ENCODE measurements at places on chromosomes 5 and 9.

DNA sequence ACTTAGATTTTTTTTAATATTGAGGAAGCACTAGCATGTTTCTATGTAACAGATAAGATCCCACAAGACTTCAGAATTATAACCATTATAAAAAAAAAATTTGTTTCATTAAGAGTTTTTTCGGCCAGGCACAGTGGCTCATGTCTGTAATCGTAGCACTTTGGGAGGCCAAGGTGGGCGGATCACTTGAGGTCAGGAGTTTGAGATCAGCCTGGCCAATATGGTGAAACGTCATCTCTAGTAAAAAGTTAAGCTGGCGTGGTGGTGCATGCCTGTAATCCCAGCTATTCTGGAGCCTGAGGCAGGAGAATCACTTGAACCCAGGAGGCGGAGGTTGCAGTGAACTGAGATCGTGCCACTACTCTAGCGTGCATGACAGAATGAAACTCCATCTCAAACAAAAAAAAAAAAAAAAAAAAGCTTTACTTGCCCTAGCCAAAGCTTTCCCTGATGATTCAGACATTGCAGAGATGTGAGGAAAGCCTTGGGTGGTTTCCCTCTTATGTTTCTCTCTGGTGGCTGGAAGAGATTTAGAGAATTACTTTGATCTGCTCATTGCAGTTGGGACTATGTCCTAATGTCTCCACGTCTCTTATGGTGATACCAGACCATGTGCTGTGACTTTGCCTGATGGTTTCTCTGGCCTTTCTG lies 65.4 kb downstream of the EGFLAM start:
- no peak for DNase-seq

DNA sequence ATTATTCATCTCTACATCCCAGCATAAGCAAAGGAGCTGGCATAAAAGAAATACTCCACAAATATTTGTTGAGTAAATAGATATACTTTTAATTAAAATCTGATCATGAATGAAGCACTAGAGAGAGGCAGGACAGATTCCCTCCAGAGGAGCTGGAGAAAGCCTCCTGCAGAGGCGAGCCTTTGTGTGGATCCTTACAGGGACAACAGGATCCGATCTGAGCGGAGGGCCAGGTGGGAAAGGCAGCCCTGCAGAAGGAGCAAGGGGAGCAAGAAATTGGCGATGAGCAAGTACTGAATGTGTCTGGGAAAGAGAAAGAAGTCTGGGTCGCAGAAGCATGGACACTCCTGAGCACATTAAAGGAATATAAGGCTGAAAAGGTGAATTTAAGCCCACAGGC lies 69.4 kb downstream of the EBF1 start:
- no peak for DNase-seq

- DNase-seq, result no peak
Measured at GRCh38 chr9:137504432-137504777, 45.3 kb upstream of the NSMF start.

- no peak for DNase-seq
Measured at GRCh38 chr9:25636026-25636425, 42.2 kb downstream of the TUSC1 start.

DNA sequence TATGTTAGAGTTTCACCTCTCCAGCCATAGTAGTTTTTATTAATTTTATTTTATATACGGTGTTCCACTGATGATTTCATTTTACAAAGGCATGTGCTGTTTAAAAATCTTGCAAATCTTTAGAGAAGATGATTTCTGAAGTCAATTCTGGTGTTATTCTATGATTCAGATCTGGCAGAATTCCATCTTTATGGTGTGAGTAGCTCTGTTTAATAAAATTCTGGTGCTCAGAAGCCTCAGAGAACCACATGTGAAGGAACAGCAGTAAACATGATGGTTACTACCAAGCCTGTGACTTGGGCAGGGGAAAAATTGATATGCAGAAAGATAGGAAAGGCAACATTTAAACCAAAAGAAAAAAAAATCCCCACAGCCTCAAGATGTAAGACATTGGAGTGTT lies 299.7 kb downstream of the NPR3 start:
- no peak for DNase-seq

DNA sequence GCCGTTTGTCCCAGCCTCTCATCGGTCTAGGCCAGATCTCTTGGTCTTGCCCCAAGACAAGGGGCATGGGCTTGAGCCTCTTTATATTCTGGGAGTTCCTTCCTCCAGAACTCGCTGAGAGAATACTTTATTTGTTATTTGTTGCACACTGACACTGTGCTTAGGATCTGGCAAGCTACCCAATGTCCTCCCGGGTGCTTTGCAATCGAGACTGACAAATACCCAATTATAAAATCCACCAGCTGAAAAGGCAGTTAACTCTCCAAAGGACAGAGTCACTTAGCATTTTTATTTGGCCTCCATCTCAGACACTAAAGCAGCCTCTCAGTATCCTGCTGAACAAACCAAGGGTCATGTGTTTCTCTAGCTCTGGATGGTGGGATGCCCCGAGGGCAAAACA lies 500.2 kb upstream of the DAP start:
- DNase-seq, result no peak

DNA sequence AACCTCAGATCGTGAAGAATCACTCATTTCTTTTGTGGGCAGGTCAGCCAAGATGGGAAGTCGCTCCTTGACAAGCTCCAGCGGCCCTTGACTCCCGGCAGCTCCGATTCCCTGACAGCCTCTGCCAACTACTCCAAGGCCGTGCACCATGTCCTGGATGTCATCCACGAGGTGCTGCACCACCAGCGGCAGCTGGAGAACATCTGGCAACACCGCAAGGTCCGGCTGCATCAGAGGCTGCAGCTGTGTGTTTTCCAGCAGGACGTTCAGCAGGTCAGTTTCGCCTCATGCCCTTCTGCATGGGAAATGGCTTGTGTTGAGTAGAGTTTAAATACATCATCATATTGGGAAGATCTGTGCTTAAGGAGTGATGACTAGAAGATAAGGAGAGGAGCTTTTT lies 173.3 kb downstream of the TRIO start:
- no peak for DNase-seq

- DNase-seq, result no peak
Measured at GRCh38 chr5:54743997-54744788, 226.6 kb downstream of the SNX18 start.
